CD4-positive, alpha-beta T cell treated with Interleukin-6 for 4 hours (primary cell): ENCODE measurements at places on chromosomes 4 and X.

DNA sequence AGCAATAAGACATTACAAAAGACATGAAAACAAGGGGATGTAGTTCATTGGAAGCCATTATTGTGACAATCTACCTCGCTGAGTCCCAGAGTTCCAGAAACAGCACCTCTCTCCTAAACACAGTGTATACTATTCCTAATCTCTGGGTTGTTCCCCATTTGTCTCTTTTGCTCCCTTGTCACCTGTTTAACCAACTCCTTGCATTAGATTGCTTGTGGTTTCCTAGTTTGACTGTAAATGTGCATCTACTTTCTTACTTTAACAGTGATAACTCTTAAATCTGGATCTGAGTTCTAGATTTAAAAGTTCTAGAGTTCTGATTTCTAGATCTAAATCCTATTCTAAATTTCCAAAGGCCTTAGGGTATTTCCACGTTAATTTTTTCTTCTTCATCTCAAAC lies 71.6 kb upstream of the TET2 start:
- no peak for DNase-seq

DNA sequence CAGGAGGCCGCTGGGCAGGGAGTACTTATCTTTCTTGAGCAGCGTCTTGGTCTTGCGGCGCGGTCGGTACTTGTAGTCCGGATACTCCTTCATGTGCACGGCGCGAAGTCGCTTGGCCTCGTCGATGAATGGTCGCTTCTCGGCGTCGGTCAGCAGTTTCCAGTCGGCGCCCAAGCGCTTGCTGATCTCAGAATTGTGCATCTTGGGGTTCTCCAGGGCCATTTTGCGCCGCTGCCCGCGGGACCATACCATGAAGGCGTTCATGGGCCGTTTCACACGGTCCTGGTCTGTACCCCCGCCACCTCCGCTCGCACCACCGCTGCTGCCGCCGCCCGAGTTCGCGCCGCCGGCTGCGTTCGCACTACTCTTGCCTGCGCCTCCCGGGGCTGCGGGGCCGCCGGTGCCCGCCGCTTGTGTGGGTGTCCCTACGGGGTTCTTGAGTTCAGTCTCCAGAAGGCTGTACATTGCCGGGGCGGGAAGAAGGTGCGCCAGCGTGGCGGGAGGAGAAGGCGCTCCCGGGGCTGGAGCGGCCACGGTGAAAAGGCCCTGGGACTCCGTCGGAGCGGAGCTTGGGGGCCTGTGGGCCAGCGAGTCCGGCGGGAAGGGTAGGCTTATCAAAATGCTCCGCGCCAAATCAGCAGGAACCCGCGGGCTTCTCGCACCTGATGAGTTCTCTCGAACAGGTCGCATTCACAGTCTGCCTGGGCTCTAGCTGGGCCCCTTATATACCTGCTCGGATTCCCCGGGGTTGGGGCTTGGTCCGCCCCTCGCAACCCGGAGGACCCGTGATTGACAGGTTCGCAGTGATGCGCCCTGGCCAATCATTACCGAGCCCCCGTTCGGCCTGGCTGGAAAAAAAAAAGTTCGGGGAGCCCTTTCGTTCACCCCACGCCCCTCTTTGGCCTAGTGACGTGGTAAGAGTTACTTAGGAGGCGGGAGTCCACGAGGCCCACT lies at the start of gene SOX3:
Gene SOX3, minus strand, starts transcription at position 699 of the 954 bp plus-strand sequence. Its CDS starts 9 bp downstream, at position 690.
- no peak for DNase-seq

- peak; percentile 83 for DNase-seq
Measured at GRCh38 chr4:6926681-6927478, 17.3 kb downstream of the TBC1D14 start.

- peak; percentile 16 for DNase-seq
Measured at GRCh38 chrX:19372547-19373331, 29.0 kb downstream of the PDHA1 start.

DNA sequence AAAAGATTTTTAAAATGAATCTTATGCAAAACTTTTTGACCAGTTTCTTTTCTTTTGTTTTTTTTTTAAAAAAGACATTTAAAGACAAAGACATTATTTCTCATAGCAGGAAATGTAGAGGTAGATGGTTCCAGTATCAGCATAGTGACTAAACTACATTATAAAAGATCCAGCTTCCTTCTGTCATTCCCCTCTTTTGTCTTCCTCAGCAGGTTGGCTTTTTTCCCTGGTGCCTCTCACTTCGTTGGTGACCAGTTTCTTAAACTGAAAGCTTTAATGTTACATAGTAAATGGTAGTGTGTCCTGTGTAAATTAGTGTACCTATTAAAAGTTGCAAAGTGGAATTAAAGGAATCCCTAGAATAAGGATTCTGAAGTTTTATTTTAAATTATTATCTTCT lies 36.1 kb downstream of the DCK start:
- no peak for DNase-seq

- no peak for DNase-seq
Measured at GRCh38 chrX:120125444-120125843, 9.7 kb upstream of the RHOXF1 start.

- DNase-seq: no peak
Measured at GRCh38 chr4:6402566-6403399, 69.6 kb downstream of the PPP2R2C start.

DNA sequence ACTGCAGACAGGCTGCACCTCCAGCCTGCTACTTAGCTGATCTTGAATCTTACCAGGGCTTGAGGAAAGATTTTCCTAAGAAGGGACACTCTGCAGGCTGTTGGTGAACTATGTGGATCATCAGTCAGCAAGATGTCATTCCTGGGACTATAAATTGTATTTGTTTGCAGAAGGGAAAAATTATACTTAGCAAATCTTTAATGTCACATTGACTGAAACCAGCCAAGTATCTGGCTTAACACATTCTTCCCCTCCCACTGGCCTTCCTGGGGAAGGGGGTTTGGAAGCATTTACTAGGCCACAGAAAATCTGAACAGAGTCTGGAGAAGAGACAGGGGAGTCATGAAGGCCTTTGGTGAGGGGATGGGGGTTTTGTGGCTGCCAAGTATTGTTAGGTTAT lies 156.7 kb upstream of the EOLA2 start:
- DNase-seq: no peak

- no peak for DNase-seq
Measured at GRCh38 chr4:18981234-18981615, 959.7 kb upstream of the LCORL start.

GRCh38 chr4:90572996-90573395 lies 445.8 kb downstream of the CCSER1 start:
- DNase-seq: no peak

GRCh38 chrX:103730147-103730795 lies 19.6 kb downstream of the TMEM31 start:
- no peak for DNase-seq

DNA sequence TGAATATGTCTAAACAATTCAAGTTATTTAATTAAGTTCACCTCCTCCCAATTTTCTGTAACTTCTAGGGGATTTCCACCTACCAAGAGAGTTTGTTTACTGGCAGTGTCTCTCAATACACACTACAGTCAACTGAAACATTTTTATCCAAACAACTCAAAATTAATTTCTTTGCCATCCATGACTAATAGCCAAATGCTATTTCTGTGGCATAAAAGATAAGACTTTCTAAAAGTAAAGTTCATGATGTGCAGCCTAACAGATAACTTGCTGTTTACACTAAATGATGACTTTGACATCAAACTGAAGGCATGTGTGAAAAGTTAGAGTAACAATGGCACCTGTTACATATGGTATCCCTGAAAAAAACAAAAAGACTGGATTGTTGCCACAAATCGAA lies 7.3 kb downstream of the TAB3 start:
- DNase-seq: no peak

DNA sequence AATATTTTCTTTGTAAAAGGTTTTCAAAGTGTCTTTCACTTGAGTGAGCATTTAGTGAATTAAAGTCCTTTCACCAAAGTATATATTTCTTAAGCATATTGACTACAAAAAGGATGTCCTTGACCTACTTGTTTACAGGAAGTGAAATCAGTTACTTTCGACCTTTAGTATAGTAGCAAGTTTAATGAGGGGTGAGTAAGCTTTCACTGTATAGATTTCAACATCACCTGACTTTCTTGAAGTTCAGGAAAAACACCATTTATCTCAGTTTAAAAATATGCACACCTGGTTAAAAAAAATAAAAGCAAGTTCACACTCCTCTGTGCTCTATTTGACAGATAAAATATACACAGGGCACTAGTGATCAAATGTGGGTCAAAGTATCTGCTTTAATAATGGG lies 88.1 kb downstream of the CCSER1 start:
- no peak for DNase-seq

GRCh38 chr4:147543034-147543433 lies 62.1 kb downstream of the EDNRA start:
- no peak for DNase-seq

- DNase-seq: no peak
Measured at GRCh38 chrX:50736656-50737055, 77.3 kb downstream of the SHROOM4 start.

- no peak for DNase-seq
Measured at GRCh38 chrX:122586831-122587230, 597.2 kb upstream of the GRIA3 start.

DNA sequence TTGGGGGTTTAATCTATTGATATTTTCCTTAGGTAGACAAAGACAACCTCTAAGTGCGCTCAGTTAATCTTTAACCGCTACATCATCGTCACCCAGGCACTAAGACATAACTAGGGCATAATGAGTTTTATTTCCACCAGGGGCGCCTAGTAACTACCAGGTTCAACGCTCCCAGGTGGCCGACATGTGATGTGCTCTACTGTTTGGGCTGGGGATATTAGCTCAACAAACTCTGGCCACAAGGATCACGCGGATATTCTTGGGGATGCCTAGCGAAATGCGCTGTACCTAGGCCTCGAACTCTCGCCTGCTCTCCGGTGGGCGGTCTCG lies 915 bp upstream of the RAB33B start:
- peak; percentile 74 for DNase-seq

- DNase-seq: peak; percentile 56
Measured at GRCh38 chrX:54358424-54359211, 772 bp upstream of the WNK3 start.

- DNase-seq: no peak
Measured at GRCh38 chr4:123409334-123409733, 12.7 kb downstream of the SPRY1 start.

DNA sequence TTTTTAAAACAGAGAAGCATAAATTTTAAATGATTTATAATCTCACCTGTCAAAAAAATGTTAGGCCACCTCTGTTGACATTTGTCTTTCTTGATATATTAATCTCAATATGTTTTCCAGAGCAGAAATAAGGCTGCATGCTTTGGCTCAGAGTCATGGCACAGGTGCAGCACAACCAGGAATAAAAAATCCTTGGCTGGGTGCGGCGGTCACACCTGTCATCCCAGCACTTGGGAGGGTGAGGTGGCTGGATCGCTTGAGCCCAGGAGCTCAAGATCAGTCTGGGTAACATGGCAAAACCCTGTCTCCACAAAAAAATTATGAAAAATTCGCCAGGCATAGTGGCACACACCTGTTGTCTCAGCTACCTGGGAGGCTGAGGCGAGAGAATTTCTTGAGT lies 18.1 kb downstream of the CPLX1 start:
- no peak for DNase-seq

GRCh38 chr4:53505947-53506346 lies 85.3 kb downstream of the LNX1 start:
- DNase-seq: no peak

DNA sequence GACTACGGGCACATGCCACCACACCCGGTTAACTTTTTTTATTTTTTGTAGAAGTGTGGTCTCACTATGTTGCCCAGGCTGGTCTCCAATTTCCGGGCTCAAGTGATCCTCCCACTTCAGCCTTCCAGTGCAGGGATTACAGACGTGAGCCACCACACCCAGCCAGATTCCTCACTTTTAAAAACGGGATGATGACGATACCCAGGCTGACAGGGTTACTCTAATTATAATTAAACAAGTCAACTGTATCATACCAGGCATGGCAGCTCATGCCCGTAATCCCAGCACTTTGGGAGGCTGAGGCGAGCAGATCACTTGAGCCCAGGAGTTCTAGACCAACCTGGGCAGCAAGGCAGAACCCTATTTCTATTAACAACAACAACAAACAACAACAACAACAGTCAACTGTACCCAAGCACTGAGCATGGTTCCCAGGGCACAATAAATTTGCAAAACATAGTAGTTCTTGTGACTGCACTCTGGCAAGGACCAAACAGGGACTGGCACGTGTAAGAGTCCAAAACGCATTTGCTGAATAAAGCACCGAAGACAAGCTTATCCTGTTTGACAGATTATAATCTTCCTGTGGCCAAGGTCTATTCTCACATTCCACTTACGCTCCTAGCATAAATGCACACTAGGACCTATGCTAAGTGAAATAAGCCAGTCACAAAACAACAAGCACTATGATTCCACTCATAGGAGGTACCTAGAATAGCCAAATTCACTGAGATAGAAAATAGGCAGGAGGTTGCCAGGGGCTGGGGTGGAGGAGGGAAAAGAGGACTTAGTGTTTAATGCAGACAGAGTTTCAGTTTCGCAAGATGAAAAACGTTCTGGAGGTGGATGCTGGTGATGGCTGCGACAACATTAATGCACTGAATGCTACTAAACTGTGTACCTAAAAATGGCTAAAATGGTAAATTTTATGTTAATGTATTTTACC lies 77.5 kb downstream of the IRF2 start:
- DNase-seq: no peak

DNA sequence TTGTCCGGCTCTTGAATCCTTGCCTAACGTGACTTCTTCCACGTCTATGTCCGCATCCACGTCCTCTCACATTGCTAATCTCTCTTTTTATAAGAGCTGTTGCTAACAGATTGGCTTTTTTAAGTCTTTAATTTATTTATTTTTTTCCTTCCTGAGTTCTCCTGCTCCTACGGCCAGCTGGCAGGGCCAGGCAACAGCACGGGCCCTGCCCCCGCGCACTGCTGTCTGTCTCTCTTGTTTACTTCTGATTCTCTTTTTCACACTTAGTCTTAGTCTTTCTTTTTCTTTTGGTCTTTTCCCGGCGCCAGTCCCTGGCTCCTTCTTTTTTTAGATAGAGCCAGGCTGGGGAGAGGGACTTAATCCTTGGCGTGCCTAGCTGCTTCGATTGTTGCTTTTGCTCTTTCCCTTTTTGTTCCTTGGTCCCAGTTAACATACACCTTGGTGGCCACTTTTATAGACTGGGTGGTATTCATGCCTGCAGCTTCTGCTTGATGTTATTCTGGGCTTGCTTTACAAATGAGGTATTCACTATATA lies 53.2 kb upstream of the RBMX start:
- no peak for DNase-seq

- no peak for DNase-seq
Measured at GRCh38 chrX:154350429-154351182, 23.8 kb downstream of the FLNA start.

GRCh38 chr4:93839704-93840103 lies 11.2 kb downstream of the ATOH1 start:
- no peak for DNase-seq

- DNase-seq: no peak
Measured at GRCh38 chr4:46506876-46507275, 116.9 kb upstream of the GABRA2 start.
